ENCODE measurements at places on chromosomes 5 and 9. TPM values are rescaled to one million over a fixed set of nuclear protein-coding genes. Genes with fewer than 3 reads are reported as not detected.

DNA sequence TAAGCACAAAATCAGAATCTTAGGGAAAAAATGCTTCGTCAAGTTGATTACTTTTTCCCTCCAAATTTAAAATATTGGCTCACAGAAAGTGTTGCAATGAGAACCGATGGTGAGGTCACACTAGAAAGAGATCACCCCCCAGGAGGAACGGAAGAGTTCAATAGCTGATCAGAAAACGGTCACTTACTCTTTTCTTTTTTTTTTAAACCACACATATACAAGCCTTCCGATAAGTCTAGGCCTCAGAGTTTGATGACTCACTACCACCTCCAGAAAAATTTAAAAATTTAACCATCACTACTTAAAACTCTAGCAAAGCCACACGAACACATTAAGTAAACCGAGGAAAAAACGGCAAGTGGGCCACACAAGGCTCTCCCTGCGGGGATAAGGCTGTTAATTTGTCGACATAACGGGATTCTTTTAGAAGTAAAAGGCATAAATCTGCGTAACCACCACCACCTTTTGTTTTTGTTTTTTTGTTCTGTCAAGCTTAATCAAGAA, 1.2 kb downstream of the SURF4 start:
- peak overlapping the region; percentile 98 for H3K27ac ChIP-seq
- H3K4me1 ChIP-seq: peaks cover 60% of the 10 kb centered on the region
- H3K27me3 ChIP-seq: no peaks in the 10 kb centered on the region
- peak overlapping the region; percentile 87 for H3K4me3 ChIP-seq

GRCh38 chr5:95973793-95974325, 12.2 kb upstream of the ELL2 start:
- H3K27me3 ChIP-seq: no peaks in the 10 kb centered on the region
- H3K4me3 ChIP-seq: no peak overlapping the region
- no peak overlapping the region for H3K27ac ChIP-seq
- H3K36me3 ChIP-seq: no peaks in the 10 kb centered on the region

DNA sequence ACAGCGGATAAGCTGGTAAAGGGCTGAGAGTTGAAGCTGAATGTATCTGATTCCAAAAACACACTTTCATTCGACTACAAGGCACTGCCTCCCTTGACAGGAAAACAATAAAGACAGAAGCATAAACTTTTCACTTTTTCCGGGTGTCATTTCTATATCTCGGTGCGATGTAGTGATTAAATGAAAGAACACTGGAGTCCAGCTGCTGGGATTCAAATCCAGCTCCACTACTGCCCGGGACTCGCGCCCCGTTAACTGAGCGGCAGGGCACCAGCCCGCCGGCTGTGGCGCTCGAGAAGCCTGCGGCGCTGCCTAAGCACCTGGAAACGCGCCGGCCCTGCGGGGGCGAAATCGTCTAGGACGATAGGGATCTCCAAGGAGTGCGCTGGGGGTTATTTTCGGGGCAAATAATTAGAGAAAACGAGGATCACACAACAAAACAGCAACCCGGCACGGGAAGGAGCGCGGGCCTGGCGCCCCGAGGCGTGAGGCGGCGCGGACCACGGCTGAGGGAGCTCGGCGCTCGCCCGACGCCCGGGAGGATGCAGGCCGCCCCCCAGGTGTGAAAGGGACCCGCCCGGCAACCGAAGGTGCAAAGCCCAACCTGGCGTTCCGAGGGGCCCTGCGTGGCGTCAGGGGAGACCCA, 837 bp downstream of the UIMC1 start:
- H3K27me3 ChIP-seq: no peaks in the 10 kb centered on the region
- peak overlapping the region; percentile 87 for H3K4me3 ChIP-seq
- H3K4me1 ChIP-seq: peaks cover 26% of the 10 kb centered on the region
- no peaks in the 10 kb centered on the region for H3K36me3 ChIP-seq
- peak; percentile 84 for DNase-seq
- H3K27ac ChIP-seq: peak overlapping the region; percentile 95

DNA sequence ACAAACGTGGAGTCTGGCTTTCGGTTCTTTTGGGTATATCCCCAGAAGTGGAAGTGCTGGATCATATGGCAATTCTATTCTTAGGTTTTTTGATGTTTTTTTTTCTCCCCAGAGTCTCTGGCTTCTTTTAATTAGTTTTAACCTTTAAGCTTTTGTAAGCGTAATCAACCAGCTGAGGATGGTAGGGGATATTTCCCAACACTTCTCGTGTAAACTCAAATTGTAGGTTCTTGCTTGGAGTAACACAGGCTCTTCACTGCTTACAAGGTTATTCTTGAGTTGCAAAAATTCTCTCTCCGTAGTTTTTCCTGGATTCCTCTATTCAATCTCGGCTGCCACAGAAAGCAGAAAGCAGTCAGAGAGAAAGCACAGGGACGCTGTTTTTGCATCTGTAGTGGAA, 11.9 kb downstream of the LAMC3 start:
- H3K4me3 ChIP-seq: no peak overlapping the region
- H3K4me1 ChIP-seq: no peaks in the 10 kb centered on the region
- no peak overlapping the region for H3K27ac ChIP-seq
- no peaks in the 10 kb centered on the region for H3K27me3 ChIP-seq
- DNase-seq: no peak

GRCh38 chr9:128943832-128944620, 3.4 kb downstream of the DOLK start:
- H3K4me3 ChIP-seq: no peak overlapping the region
- H3K27ac ChIP-seq: no peak overlapping the region
- H3K27me3 ChIP-seq: no peaks in the 10 kb centered on the region
- DNase-seq: no peak
- H3K36me3 ChIP-seq: no peaks in the 10 kb centered on the region

DNA sequence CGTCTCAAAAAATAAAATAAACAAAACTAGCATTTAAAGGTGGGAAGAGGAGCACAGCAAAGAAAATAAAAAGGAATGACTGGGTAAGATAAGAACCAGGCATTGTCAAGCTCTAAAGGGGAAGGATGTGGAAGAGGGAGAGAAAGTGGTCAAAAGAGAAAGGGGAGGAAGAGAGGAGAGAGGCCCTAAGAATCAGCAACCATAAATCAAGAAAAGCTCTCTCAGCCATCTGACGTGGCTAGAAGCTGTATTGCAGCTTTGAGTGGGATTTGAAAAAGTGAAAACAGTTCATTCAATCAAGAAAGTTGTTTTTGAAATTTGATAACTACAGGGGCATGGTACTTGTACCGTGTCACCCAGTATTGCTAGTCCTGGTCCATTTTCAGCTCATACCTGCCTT, 45.4 kb upstream of the F2R start:
- H3K27ac ChIP-seq: no peak overlapping the region
- DNase-seq: no peak
- peaks cover 18% of the 10 kb centered on the region for H3K36me3 ChIP-seq

DNA sequence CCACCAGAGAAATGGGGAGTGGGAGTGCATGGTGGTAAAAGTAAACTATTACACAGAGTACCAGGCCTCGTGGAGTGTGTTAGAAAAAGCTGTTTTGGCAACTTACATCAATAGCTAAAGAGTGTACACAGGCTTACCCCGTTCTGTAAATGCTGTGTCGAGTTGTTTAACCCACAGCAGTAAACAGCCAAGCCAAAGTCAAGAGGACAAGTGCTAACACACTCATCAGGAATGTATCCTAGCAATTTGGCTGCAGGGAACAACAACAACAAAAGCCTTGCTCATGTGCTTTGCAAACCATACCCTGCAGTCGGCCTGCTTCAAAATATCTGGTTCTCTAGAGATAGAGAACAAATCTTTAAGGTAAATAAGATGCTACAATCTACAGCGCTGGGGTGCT, 15.9 kb downstream of the DAP start:
- H3K4me3 ChIP-seq: no peak overlapping the region
- H3K27ac ChIP-seq: peak overlapping the region; percentile 16
- H3K4me1 ChIP-seq: peaks cover 84% of the 10 kb centered on the region
- no peaks in the 10 kb centered on the region for H3K27me3 ChIP-seq

- H3K27me3 ChIP-seq: no peaks in the 10 kb centered on the region
- H3K36me3 ChIP-seq: no peaks in the 10 kb centered on the region
- peak overlapping the region; percentile 20 for H3K27ac ChIP-seq
- peaks cover 8% of the 10 kb centered on the region for H3K4me1 ChIP-seq
- no peak overlapping the region for H3K4me3 ChIP-seq
These were observed 94.3 kb downstream of the PBX3 start for GRCh38 chr9:125841444-125841843.

DNA sequence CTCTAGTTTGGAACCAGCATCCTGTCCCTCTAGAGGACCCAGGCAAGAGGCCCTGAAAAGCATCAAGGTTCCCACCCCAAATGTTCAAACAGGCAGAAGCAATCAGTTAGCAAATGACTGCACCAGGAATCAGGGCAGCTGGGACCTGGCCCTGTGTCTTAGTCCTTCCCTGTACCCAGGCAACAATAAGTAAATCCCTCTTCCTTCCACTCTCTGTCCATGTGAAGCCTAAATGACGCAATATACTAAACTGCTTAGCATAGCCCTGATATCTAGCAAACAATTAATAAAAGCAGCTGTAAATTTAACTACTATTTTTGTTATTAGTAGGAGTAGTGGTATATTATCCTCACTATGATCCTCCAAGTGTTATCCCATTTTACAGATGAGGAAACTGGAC, 13.2 kb upstream of the ADRA1B start:
- DNase-seq: no peak
- no peaks in the 10 kb centered on the region for H3K27me3 ChIP-seq
- no peaks in the 10 kb centered on the region for H3K4me1 ChIP-seq
- peaks cover 4% of the 10 kb centered on the region for H3K36me3 ChIP-seq

DNA sequence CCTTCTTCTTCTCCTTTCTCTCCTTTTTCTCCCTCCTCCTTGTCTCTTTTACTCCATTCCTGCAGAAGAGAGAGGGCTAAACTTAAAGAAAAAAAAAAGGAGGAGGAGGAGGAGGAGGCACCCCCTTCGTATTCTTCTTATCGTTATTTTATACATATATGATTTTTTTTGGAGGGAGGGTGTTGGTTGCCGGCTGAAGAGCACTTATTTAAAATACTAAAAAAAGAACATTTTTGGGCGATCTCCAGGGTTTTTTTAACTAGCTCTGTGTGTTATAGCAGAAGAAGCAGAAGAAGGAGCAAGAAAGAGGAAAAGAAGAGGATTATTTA, 381 bp downstream of the NR2F1 start:
- peak overlapping the region; percentile 14 for H3K4me3 ChIP-seq
- peaks cover 10% of the 10 kb centered on the region for H3K27me3 ChIP-seq
- H3K4me1 ChIP-seq: peaks cover 45% of the 10 kb centered on the region
- no peaks in the 10 kb centered on the region for H3K36me3 ChIP-seq
- H3K27ac ChIP-seq: no peak overlapping the region

GRCh38 chr5:5309645-5310044, 112.8 kb upstream of the ICE1 start:
- H3K4me1 ChIP-seq: peaks cover 7% of the 10 kb centered on the region
- H3K36me3 ChIP-seq: no peaks in the 10 kb centered on the region
- H3K27ac ChIP-seq: no peak overlapping the region
- DNase-seq: no peak
- H3K4me3 ChIP-seq: no peak overlapping the region

DNA sequence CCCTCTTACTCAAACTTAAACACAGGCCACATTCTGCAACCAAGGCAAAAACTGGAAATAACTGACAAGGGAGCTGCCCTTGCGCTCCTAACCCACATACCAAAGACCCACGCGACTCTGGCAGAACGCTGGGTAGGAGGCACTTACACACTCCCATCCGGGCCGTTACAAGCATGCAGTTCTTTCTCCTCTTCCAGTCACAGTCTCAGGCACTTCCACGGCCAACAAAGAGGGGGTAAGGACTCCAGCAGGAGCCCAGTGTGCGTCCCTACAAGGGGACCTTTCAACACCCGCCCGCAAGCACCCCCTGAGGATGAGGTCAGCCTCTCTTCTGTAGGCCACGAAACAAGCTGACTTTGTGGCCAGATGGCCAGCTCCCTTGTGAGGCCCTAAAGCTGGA, 57.4 kb downstream of the SERINC5 start:
- peaks cover 19% of the 10 kb centered on the region for H3K4me1 ChIP-seq
- H3K4me3 ChIP-seq: no peak overlapping the region
- H3K27ac ChIP-seq: peak overlapping the region; percentile 2
- no peaks in the 10 kb centered on the region for H3K36me3 ChIP-seq

GRCh38 chr5:117357886-117358285, 783.3 kb upstream of the SEMA6A start:
- no peak overlapping the region for H3K4me3 ChIP-seq
- DNase-seq: no peak
- H3K27me3 ChIP-seq: no peaks in the 10 kb centered on the region
- H3K36me3 ChIP-seq: no peaks in the 10 kb centered on the region

DNA sequence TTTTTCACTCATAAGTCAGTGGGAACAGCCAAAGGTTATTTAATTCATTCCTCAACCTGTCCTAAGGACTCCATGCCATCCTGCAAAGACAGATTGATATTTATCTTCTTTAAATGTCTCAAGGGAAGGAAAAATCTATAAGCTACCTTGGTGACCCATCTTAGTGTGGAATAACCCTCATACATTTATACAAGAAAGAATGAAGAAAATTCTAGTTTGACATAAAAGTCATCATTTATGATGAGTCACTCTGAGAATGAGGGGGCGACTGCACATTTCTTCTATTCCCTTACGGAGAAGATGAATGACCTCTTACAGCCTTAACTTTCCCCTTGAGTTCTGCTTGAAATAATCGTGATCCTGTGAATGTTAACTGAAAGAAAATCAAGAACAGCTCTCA, 26.8 kb upstream of the NUDT12 start:
- H3K4me3 ChIP-seq: no peak overlapping the region
- H3K36me3 ChIP-seq: no peaks in the 10 kb centered on the region
- no peak for DNase-seq
- H3K27me3 ChIP-seq: no peaks in the 10 kb centered on the region

DNA sequence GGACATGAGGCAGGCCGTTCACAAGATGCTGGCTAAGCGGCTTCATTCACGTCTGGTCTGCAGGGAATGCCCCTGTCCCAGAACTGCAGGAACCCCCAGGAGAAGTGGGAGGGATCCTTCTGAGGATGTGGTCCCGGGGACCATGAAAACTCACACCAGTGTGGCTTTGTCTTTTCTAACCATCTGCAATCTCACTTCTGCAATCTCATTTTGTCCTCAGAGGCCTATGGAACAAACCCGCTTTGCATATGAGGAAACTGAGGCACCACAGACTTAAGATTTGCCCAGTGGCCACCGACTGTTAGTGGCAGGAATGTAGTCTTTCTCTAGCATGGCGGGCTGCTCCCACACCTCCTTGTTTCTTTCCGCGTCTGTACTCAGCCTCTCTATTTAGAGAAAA, 6.9 kb downstream of the CXCL14 start:
- peaks cover 5% of the 10 kb centered on the region for H3K27me3 ChIP-seq
- no peaks in the 10 kb centered on the region for H3K4me1 ChIP-seq
- no peak overlapping the region for H3K4me3 ChIP-seq
- no peak overlapping the region for H3K27ac ChIP-seq
- H3K36me3 ChIP-seq: no peaks in the 10 kb centered on the region

Gene SLC1A1
- total RNA-seq: 2.6 TPM

Gene FOXI1
- not detected for total RNA-seq

Gene GABRA6
- not detected for total RNA-seq

Gene CCDC192
- total RNA-seq: not detected

Gene GPR151
- total RNA-seq: not detected

Gene IFNA5
- total RNA-seq: not detected

Gene GOLPH3
- 74.2 TPM for total RNA-seq

Gene PRDM9
- total RNA-seq: not detected

Data from body of pancreas (tissue), 4 donors.